Activated CD4-positive, alpha-beta T cell treated with anti-CD3 and anti-CD28 coated beads, Interleukin-2, amount 50 U/mL, for 4 hours (primary cell): ENCODE measurements at places on chromosomes 7 and 10.

GRCh38 chr7:131164025-131164925 is 163.4 kb upstream of the MKLN1 start:
- DNase-seq, result no peak

- DNase-seq, result no peak
These were observed 169.2 kb upstream of the PLXNA4 start for GRCh38 chr7:132745510-132745909.

GRCh38 chr7:30074422-30075030 is 46.3 kb downstream of the PLEKHA8 start:
- no peak for DNase-seq

DNA sequence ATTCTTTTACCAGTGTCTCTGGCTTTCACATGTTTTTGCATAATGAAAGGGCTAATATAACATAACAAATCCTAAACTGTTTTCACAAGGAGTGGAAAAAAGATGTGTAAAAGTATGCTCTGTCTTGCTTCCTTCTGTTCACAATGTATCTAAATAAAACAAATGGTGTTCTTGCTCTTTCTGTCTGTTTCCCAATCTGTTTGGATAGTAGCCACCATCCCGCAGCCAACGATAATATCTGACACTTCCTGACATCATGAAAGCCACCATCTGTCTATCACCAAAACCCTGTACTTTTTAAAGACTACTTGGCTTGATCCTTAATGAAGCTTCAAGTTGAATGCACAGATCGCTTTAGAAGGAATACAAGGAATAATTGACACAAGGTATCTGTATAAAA is 246.2 kb downstream of the ETV1 start:
- DNase-seq, result no peak

DNA sequence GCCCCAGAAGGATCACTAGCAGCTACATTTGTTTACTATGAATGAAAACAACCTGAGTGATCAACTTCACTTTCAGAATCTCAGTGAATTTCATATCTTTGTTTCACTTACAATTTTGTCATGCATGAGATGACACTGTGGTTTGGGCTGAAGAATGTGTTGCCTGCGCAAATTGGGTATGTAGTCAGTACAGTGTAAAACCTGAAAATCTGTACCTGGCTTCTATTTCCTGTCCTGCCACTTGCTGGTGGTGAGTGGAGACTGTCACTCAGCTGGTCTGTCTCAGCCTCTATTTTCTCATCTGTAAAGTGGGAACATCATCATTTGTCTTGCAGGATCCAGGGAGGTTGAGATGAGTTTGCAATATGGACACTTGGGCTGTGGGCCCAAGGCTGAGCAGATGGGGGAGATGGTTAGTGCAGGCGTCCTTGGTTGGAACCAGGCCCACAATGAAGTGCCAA is 118.0 kb downstream of the WDFY4 start:
- DNase-seq, result no peak

- no peak for DNase-seq
These were observed 26.4 kb downstream of the AUTS2 start for GRCh38 chr7:69624435-69625230.

GRCh38 chr10:124351481-124352220 is 67.1 kb downstream of the OAT start:
- DNase-seq, result no peak

GRCh38 chr10:34177445-34177844 is 637.7 kb downstream of the PARD3 start:
- no peak for DNase-seq

DNA sequence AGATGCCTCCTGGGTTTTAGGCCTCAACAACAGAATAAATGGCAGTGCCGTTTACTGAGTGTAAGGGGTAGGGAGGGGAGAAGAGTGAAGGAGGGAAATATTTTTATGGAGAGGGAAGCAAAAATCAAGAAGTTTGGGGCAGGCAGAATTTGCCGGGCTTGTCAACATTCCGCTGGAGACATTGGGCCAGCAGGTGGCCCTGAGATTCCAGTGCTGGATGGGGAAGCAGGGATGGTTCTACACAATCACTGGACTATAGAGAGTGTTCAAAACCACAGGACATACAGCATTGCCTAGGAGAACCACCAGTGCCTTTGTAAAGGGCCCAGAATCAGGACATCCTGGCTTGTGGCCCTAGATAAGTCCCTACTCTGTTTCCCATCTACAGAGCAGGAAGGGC is 598.6 kb upstream of the MGMT start:
- DNase-seq, result no peak

DNA sequence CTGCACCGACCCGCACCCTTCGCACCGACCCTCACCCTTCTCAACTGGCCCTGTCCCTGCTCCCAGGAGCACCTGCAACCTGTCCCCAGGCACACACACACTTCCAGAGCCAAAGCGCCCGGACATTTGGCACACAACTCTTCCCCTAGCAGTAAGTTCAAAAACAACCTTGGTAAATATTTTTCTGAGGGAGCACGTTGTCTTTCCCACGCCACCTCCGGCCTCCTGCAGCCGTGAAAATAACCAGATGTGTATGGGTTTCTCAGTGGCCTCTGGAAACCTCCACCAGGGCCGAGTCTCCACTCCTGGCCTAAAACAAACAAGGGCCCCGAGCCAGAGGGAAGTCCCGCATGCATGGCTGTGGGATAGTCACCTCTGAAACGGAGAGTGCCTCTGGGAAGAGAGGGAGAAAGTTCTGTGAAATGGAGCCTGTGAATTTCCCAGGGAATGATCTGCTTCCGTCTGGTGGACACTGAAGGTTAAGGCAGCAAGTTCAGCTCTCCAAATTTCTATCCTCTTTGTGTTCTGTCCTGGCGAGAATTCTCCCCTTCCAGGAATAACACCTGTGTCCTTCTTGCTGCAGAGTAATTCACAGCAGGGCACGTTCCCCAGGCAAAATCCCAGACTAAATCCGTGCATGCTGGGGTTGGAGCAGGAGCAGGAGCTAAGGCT is 15.8 kb downstream of the PODXL start:
- DNase-seq, result no peak

GRCh38 chr10:42646214-42646613 is 7.8 kb upstream of the ZNF33B start:
- DNase-seq, result no peak

- no peak for DNase-seq
These were observed 14.4 kb downstream of the FFAR4 start for GRCh38 chr10:93580828-93581227.

- DNase-seq, result no peak
These were observed 28.5 kb downstream of the CCSER2 start for GRCh38 chr10:84356928-84357327.

GRCh38 chr10:17665747-17666146 is 21.8 kb downstream of the STAM start:
- DNase-seq, result no peak

DNA sequence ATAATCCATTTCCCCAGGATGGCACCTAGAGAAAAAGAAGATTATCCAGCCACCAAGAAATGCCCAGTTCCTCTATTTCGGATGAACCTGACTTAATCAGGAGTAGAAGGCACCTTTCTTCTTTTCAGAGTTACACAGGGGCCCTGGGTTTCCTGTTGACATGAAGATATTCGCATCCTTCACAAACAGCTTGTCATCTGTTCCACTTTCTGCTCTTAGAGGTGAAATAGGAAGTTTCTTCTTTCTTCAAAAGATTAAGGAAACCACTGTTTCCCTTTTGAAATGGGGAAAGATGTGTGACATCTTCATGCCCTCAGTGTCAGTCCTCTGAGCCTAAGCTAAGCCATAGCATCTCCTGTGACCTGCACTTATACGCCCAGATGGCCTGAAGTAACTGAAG is 39.1 kb upstream of the RAB18 start:
- DNase-seq, result no peak

DNA sequence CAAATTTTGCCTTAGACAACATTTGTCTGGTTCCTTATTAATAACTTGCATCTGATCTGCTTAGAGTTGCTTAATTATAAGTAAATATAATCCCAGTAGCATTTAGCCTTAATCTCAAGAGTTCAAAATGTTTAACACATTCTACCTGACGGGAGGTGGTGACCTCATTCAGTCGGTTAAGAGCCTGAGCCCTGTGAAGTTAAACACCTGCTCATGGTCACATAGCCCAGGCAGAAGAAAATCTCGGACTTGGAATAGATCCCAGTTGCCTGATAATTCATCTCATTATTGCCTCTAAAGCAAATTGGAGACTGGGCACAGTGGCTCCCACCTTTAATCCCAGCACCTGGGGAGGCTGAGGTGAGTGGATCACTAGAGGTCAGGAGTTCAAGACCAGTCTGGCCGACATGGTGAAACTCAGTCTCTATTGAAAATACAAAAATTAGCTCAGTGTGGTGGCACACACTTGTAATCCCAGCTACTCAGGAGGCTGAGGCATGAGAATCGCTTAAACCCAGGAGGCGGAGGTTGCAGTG is 18.6 kb upstream of the ASCC1 start:
- no peak for DNase-seq

GRCh38 chr10:97764519-97764931 is 7.3 kb downstream of the SFRP5 start:
- no peak for DNase-seq

DNA sequence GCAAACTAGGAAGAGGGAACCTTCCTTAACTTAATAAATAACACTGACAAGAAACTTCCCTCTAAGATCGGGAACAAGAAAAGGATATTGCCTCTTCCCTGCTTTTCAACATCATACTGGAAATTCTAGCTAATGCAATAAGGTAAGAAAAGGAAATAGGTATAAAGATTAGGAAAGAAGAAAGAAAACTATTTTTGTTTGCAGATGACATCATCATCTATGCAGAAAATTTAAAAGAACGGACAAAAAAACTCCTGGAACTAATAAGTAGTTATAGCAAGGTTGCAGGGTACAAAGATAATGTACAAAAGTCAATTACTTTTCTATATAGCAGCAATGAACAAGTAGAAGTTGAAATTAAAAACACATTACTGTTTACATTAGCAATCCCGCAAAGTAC is 164.8 kb downstream of the WDR11 start:
- DNase-seq, result no peak

GRCh38 chr10:50309342-50309741 is 58.0 kb upstream of the ASAH2 start:
- DNase-seq, result no peak

- no peak for DNase-seq
These were observed 5.4 kb downstream of the OPN1SW start for GRCh38 chr7:128770233-128770632.

DNA sequence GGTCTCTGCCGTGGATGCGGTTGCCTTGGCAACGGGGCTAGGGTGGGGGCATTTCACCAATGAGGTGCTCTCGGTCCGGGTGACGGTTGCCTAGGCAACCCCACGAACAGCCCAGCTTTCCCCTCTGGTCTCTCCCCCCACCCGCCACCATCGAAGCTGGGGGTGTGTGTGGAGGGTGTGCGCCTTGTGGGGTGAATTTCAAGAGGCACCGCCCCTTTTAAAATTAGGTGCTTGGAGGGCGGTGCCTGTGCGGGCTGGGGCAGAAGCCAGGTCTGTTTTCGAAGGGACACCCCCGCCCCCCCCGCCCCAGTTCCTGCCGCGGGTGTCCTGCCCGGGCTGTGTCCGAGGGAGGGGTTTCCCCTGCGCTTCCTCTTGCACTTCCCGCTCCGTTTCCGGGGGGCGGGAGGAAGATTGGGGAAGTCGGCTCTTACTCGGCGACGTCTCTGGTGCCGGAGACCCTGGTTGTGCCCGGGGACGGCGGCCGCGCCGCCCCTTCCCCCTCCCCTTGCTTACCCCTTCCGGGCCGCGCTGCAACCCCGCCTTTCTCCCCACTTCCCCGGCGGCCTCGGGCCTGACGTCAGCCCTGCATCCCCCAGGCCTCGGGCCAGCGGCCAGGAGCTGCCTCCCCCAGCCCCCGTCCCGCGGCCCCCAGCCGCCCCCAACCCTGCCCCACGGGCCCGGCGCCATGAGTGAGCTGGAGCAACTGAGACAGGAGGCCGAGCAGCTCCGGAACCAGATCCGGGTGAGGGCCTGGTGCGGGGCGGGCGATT is 2.2 kb downstream of the GNB2 start:
- DNase-seq, result peak; percentile 77

GRCh38 chr10:91552274-91553095 is 80.4 kb downstream of the PPP1R3C start:
- DNase-seq, result no peak

DNA sequence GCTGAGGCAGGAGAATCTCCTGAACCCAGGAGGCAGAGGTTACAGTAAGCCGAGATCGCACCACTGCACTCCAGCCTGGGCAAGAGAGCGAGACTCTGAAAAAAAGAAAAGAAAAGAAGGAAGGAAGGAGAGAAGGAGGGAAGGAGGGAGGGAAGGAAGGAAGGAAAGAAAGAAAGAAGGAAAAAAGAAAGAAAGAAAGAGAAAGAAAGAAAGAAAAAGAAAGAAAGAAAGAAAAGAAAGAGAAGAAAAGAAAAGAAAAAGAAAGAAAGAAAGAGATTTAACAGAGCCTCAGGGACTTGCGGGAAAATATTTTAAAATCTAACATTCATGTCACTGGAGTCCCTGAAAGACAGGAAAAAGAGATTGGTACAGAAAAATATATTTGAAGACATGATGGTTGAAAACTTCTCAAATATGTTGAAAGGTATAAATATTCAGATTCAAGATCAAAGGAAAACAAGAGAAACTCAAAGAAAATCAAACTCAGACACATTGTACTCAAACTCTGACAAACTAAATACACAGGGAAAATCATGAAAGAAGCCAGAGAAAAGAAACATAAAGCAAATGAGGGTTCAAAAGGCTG is 25.3 kb upstream of the DNAAF5 start:
- no peak for DNase-seq

DNA sequence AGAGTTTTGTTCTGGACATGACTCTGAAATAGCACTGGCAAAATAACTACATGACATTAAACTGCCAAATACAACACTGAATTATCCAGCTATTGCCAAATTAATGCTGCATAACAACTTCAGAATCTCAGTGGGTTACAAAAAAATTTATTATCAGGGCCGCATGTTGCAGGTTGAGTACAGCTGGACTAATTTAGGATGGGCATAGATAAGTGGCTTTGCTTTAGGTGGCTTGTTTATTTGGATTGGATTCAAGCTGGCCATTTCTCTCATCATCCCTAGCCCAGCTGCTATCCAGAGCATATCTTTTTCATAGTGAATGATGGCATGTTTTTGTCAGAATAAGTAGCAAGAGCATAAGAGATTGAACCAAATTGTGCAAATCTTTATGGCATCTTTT is 1277.1 kb downstream of the REEP3 start:
- no peak for DNase-seq

- DNase-seq, result no peak
These were observed 79.5 kb upstream of the INSYN2A start for GRCh38 chr10:127275793-127276450.

GRCh38 chr10:71868192-71868697 is 17.2 kb upstream of the PSAP start:
- DNase-seq, result no peak

GRCh38 chr10:12631787-12632562 is 282.6 kb downstream of the CAMK1D start:
- DNase-seq, result no peak

GRCh38 chr10:15305161-15305560 is 65.9 kb downstream of the FAM171A1 start:
- no peak for DNase-seq
